ENCODE measurements at places on chromosomes 1 and 21.

DNA sequence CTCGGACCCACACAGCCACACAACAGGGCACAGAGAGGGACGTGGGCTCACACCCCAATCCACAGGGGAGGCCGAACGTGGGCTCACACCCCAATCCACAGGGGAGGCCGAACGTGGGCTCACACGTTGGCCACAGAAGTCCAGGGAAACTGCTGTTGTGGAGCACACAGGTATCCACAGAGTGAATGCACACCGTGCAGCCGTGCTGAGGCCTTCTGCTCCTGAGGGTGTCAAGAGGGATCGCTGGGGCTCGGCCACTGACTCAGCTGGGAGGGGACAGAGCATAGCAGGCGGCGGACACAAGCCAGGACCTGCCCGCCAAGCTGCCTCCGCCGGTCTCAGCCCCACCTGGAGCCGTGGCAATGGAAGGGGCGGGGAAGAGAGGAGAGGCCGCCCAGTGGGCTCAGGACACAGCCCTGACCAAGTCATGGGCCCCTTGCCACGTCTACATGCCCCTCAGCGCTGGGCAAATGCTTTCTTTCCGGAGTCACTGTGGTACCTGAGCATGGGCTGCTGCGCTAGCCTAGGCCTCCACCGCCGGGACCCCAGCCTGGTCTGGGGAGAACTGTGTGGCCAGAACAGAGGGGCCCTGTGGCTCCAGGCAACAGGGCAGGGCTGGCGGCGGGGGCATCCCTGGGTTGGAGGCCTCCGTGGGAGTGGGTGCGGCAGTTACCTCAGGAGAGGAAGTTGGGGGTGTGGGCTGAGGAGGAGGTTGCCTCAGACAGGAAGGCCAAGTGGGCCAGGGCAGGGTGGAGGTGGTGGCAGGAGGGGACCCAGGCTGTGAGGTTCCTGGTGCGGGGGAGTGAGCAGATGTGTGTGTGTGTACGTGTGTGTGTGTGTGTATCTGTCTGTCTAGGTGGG lies 1.2 kb downstream of the SYTL1 start:
- DNase-seq: no peak

- no peak for DNase-seq
These were observed 2.6 kb upstream of the KCNQ4 start for GRCh38 chr1:40780678-40781607.

GRCh38 chr1:229347528-229347927 lies 4.7 kb upstream of the CCSAP start:
- DNase-seq: no peak

DNA sequence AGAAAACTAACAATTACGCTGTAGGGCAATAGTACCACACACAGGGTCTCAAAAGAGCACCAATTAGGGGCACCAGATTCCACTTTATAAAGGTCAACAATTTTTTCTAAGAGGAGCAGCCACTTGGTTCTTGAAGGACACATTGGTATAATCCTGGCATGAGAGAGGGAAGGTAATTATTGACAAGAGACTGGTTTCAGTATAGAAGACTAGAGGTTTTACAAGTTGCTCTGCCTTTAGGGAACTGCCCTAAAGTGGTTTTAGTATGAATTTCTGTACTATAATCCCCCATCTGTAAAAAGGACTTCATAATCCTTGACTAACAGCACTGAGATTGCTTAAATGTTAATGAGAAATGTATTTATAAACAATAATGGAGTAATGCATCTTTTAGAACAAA lies 648.5 kb upstream of the PTBP2 start:
- no peak for DNase-seq

- DNase-seq: no peak
These were observed 85.8 kb downstream of the FNBP1L start for GRCh38 chr1:93533677-93534076.

DNA sequence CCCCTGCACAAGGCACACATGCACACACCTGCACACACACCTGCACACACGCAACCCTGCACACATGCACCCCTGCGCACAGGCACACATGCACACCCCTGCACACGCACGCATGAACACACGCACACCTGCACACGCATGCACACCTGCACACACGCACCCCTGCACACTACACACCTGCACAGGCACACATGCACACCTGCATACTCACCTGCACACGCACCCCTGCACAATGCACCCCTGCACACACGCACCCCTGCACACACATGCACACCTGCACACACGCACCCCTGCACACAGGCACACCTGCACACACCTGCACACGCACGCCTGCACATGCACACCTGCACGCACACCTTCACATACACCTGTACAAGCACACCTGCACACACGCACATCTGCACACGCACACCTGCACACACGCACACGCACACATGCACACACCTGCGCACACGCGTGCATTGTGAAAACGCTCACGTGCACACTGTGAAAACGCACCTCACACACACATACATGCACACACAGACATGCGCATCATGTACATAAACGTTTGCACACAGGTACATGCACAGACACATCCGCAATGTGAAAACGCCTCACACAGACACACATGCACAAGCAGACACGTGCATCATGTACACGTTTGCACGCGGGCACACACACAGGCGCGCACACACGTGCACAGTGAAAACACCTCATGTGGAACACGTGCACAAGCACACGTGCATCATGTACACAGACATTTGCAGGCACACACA lies 8.2 kb downstream of the DVL1 start:
- no peak for DNase-seq

DNA sequence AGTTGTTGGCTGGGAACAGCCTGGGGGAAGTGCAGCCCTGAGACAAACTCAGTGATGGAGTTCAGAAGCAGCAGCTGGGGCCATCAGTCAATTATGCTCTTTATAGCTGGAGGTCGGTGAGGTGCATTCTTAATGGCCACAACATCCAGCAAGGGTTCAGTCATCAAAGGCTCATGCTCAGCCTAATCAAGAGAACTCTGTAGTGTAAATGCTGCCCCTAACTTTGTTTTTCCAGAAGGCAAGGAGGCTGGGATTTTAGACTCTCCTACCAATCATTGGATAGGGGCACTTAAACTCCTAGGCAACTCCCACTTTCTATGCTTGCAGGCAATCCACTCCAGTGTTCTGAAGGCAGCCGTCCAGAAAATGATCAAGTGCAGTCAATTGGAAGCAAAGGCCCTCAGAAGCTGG lies 15.0 kb upstream of the RGS4 start:
- DNase-seq: no peak

GRCh38 chr1:20216574-20216973 lies 30.3 kb upstream of the PLA2G2C start:
- peak; percentile 5 for DNase-seq

GRCh38 chr1:240611619-240612480 lies at the start of gene GREM2:
Gene GREM2 (minus strand): TSS chr1:240612155. CDS start chr1:240493475, 118,680 bp downstream.
- DNase-seq: peak; percentile 93

GRCh38 chr1:44862829-44863401 lies 19.9 kb upstream of the PTCH2 start:
- DNase-seq: no peak

DNA sequence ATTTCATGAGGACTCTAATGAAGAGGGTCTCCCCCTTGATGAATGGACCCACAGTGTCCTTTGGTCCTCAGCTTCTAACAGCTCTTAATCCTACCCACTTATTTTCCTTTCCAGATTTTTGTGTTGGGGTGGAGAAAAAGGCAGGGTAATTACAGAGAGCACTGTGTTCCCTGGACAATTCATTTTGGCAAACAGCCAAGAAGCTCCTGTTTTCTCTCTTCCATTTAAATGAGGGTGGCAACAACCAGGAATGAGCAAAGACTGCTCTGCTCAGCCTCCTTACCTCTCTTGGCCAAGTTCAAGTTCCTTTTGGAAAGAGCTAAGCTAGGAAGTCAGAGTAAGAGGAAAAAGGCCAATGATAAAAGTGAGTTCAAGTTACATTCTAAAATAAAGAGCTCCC lies 11.9 kb downstream of the XKR8 start:
- DNase-seq: no peak

- DNase-seq: no peak
These were observed 16.0 kb downstream of the ST6GALNAC3 start for GRCh38 chr1:76090283-76091203.

DNA sequence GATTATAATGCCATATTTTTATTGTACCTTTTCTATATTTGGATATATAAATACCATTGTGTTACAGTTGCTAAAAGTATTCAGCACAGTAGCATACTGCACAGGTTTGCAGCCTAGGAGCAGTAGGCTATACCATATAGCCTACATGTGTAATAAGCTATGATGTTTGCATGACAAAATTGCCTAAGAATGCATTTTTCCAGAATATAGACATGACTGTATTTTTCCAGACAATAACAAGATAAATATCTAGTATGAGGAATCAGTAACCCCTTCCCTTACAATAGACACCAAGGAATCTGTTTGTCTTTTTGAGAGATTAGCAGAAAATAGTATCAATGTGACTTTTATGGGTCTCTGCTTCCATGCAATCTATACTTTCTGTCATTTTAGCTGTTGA lies 228.6 kb downstream of the GRIK1 start:
- no peak for DNase-seq

DNA sequence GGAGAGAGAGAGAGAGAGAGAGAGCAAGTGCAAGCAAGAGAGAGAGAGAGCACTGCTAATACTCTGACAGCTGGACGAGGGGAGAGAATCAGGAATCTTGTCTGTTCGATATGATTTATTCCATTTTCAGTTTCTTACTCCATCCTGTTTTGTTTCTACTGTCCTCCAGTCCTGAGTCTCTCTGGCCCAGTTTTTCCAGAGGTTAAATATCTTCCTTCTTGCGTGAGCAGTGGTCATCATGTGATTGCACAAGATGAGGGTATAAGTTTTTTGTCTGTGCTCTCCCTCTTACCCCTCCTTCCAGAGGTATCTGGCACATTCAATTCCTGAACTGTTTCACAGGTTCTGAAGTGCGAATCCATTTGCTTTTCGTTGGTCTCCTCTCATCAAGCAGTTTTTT lies 16.8 kb downstream of the UBE2U start:
- DNase-seq: no peak

GRCh38 chr1:234760303-234760723 lies 150.3 kb upstream of the IRF2BP2 start:
- DNase-seq: no peak

DNA sequence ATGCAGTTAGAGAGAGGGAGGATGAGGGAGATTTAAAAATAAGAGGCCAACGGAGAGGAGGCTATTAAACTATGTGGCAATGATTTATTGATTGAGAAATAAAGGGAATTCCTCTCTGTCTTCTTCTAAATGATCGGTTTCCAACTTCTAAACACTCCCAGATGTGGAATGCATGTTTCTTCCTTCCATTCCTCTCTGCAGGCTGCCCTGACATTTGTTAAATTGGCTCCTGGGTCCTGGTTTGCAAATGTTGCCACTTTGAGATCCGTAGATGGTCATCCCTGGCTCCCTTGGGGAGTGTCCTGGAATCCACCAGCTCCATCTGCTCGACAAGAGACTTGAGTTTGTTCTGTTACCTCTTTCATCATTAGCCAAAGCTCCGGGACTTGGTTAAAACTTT lies 10.3 kb upstream of the C1orf198 start:
- peak; percentile 59 for DNase-seq

DNA sequence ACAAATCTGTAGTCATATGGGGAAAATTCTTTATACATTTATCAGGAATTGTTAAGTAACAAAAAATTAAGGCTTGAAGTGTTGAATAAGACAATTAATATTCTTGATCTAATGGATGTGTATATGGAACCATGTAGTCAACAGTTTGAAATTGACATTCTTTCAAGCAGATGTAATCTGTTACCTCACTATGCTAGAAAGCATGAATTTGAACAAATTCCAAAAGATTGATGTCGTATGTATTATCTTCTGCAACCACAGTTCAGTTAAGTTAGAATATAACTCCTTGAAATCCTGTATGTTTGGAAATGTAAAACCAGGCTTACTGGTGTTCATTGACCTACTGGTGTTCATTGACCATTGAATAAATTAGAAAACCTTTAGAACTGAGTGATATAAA lies 16.1 kb downstream of the CCDC18 start:
- DNase-seq: peak; percentile 39

DNA sequence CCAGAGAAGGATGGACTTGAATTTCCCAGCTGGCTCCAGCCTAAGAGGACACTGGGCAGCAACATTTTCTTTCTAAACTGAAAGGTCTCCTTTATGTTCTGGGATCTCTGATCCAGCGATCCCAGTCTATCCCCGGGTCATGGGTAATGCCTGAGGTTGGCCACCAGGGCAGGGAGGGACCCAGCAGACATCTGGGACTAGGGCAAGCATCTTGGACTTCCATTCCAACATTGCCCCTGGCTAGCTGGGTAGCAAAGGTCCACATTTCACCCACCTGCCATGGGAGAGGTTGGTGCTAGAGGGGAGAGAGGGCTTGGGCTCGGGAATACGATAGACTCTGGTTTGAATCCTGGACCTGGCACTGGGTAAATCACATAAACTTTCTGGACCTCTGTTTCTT lies 84.6 kb downstream of the LRRN2 start:
- no peak for DNase-seq

DNA sequence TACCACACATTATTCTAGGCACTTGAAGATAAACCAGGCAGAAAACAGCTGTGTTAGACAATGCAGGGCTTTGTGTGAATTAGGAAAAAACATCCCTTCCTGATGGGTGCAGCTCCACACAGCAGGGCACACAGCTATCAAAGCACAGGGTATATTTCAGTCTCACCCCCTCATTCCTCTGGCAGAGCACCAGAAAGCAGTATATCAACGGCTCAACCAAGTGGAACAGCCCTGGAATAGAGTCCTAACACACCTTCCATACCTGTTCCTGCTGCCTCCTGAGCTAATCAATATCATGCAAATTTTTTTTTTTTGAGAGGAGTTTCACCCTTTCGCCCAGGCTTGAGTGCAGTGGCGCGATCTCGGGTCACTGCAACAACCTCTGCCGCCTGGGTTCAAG lies 32.1 kb downstream of the LYST start:
- DNase-seq: no peak

DNA sequence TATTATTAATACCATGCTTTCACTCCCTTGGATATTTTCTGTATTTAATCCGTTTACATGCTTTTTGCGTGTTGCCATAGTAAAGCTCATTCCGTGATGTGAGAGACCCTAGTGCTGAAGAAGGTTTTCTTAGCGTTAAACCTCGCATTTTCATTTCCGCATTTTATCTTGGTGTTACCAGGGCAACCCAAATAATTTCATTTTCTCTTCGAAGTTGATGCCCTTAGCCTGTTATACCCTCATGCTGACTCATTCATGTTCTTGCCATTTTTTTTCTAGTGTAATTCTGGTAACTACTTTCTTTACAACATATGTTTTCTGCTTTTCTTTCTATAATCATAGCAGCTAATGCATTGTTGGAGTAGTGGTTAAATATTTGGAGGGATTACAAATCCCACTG lies 37.2 kb downstream of the LRRC8C start:
- DNase-seq: peak; percentile 54

DNA sequence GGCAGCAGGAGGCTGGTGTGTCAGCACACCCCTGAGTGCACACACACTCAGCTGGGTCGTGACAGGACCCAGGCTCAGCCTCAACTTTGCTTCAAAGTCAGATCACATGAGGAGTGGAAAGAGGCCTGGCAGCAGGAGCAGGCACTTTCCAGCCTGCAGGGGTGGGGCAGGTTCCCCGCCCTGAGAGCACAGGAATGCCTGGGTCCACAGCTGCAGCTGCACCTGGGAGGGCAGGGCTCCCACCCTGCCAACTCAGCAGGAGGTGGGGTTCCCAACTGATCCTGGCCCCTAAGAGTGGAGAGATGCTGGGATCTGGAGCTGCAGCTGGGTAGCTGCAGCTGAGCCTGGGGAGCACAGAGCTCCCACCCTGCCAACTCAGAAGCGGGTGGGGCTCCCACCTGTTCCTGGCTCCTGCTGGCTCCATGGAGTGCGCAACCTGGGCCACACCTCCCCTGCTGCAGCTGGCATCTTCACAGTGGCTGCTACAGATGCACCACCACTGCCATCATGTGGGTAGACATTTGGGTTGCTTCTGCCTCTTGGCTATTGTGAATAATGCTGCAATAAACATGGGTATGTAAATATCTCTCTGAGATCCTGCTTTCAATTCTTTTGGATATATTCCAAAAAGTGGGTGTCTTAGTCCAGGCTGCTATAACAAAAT lies 415.4 kb downstream of the TTLL7 start:
- DNase-seq: no peak
